Activated CD8-positive, alpha-beta memory T cell treated with anti-CD3 and anti-CD28 coated beads for 4 hours (primary cell): ENCODE measurements at places on chromosomes 1 and 21.

- no peak for DNase-seq
Measured at GRCh38 chr1:175373786-175374623, 181.4 kb upstream of the KIAA0040 start.

- DNase-seq: no peak
Measured at GRCh38 chr1:228376262-228376628, 30.4 kb downstream of the TRIM11 start.

- DNase-seq: no peak
Measured at GRCh38 chr1:65992165-65992821, 199.6 kb downstream of the PDE4B start.

GRCh38 chr1:59366346-59366745 lies 69.5 kb downstream of the FGGY start:
- DNase-seq: no peak
